Mucosa of gallbladder (tissue), 1 donor: ENCODE measurements at places on chromosomes 2 and 18. TPM values are rescaled to one million over a fixed set of nuclear protein-coding genes. Genes with fewer than 3 reads are reported as not detected.

CD8A gene
- 11.3 TPM for total RNA-seq

TRAF3IP1 gene
- 25.6 TPM for total RNA-seq

DNAJC5G gene
- not detected for total RNA-seq

SCTR gene
- total RNA-seq, result 0.92 TPM

LCT gene
- not detected for total RNA-seq

SPR gene
- 60.3 TPM for total RNA-seq

SKOR2 gene
- not detected for total RNA-seq

RAD51AP2 gene
- not detected for total RNA-seq

DSG1 gene
- total RNA-seq, result 0.89 TPM
